ENCODE measurements at places on chromosomes 2 and 18.

DNA sequence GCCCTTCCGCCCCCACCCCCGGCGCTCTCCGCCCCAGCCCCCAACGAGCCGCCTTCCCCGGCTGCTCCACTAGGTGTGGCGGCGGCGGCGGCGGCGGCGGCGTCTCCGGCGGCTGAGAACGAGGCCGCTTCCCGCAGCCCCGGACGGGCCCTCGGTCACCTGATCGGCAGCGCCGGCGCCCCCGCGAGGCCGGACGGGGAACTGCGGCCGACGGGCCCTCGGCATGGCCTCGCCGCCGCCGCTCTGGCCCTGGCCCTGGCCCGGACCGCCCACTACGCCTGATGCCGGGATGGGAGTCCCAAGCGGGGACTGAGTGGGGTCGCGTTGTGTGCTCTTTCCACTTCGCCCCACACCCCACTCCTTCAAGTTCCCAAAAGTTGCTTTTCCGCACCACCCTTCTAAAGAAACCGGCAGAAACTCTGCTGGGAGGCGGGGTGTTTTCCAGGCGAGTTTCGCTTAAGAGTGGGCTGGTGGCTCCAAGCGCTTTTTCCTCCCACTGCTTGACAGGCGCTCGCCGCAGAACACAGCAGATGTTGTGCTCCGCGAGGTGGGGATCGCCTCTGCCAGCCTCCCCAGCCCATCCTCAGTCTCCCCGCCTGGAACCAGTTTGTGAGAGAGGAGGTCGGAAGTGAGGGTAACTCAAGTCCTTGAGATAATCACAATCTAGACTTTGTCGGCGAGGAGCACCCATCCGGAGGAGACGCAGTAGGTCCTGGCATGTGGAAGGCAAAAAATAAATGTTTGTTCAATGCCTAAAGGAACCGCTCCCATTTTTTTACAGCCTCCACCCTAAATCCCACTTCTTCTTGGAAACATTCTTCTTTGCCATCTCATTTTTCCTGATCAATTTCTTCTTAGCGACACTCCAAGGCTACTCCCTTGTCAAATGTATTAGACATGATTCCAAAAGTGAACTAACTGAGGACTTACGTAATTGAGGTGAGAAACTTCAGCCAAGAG is at the start of gene NCKAP1:
Gene NCKAP1, minus strand, starts transcription at position 117 of the 960 bp plus-strand sequence. CDS start 358 bp downstream, outside the sequence.
- H3K4me1 ChIP-seq: peaks cover 44% of the 10 kb centered on the region
- H3K36me3 ChIP-seq: peaks cover 6% of the 10 kb centered on the region
- H3K27me3 ChIP-seq: peaks cover 2% of the 10 kb centered on the region
- H3K27ac ChIP-seq: peak within 1 kb of the TSS; percentile 97
- peak within 1 kb of the TSS; percentile 97 for H3K4me3 ChIP-seq

GRCh38 chr2:119693967-119694366 is 15.0 kb downstream of the TMEM177 start:
- peaks cover 20% of the 10 kb centered on the region for H3K27me3 ChIP-seq
- H3K4me1 ChIP-seq: peaks cover 10% of the 10 kb centered on the region
- H3K27ac ChIP-seq: no peak overlapping the region
- H3K36me3 ChIP-seq: no peaks in the 10 kb centered on the region
- H3K4me3 ChIP-seq: no peak overlapping the region

GRCh38 chr2:171726847-171727450 is 39.7 kb downstream of the DYNC1I2 start:
- peaks cover 34% of the 10 kb centered on the region for H3K4me1 ChIP-seq
- no peak overlapping the region for H3K4me3 ChIP-seq
- peaks cover 35% of the 10 kb centered on the region for H3K36me3 ChIP-seq
- no peak for DNase-seq
- peak overlapping the region; percentile 6 for H3K27ac ChIP-seq
- H3K27me3 ChIP-seq: no peaks in the 10 kb centered on the region

- no peaks in the 10 kb centered on the region for H3K36me3 ChIP-seq
- H3K4me1 ChIP-seq: no peaks in the 10 kb centered on the region
- H3K27me3 ChIP-seq: no peaks in the 10 kb centered on the region
- no peak overlapping the region for H3K4me3 ChIP-seq
- H3K27ac ChIP-seq: no peak overlapping the region
- no peak for DNase-seq
These were observed 238.1 kb upstream of the NXPH2 start for GRCh38 chr2:139018252-139018651.

DNA sequence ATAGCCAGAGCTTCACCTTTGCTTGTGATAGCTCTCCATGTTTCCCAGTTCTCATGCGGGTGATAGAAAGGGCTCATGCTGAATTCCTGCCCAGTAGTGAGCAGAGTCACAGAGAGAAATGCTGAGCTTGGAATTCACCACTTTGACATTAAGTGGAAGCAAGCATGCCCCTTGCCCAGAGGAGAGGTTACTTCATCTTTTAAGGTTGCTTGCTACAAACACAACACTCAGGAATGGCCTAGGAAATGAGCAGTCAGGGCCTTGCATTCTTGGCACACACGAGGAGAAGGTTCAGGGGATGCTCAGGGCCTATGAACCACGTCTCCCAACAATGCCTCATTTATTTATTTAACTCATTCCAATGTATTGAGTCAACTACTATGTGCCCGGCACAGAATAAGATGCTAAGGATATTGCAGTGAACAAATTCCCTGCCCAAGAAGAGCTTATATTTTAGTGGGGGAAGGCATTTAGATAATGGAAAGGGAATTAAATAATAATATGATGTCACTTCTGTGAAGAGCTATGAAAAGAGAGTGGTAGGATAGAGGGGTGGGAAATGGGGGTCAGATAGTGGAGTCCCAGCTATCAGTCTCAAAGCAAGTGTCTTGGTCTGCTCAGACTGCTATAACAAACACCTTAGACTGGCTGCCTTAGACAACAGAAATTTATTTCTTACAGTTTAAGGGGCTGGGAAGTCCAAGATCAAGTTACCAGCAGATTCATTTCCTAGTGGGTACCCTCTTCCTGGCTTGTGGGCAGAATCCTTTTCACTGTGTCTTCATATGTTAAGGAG is 42.1 kb downstream of the DDX18 start:
- peak overlapping the region; percentile 93 for H3K27ac ChIP-seq
- no peaks in the 10 kb centered on the region for H3K36me3 ChIP-seq
- H3K27me3 ChIP-seq: no peaks in the 10 kb centered on the region
- H3K4me1 ChIP-seq: peaks cover 36% of the 10 kb centered on the region
- peak; percentile 96 for DNase-seq

DNA sequence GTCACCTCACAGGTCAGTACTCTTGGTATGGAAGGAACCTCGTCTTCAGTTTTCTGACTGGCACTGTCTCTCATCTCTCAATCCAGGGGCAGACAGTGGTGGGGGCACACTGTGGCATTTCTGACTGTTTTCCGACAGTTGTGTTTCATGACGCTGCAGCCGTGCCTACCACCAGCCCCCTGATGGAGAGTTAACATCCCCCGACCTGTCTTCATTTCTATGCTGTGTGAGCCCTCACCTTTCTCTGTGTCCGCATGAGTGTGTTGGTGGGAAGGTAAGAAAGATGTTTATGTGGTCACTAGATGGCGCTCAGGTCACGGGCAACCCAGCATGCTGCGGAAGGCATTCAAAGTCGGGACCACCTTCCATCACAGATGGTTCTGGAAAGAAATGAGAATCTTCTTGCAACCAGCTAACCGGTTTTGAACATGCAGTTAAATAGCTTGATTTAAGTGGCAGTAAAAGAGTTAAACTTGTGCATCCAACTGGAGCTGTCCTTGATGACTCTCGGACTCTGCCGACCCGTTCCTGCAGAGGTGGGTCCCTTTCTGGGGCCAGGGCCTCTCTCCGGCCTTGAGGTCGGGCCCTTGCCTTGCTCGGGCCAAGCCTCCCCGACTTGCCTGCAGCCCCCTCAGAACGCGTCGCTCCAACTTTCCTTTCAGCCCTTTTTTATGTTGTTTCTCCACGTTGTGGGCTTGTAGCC is 92.4 kb downstream of the DYSF start:
- H3K27me3 ChIP-seq: peaks cover 52% of the 10 kb centered on the region
- no peaks in the 10 kb centered on the region for H3K36me3 ChIP-seq
- no peak overlapping the region for H3K27ac ChIP-seq

- H3K36me3 ChIP-seq: no peaks in the 10 kb centered on the region
- no peak overlapping the region for H3K4me3 ChIP-seq
- H3K4me1 ChIP-seq: no peaks in the 10 kb centered on the region
- DNase-seq: no peak
These were observed 82.9 kb upstream of the TMEFF2 start for GRCh38 chr2:192277494-192278109.

GRCh38 chr2:10080536-10081304 is 509 bp upstream of the CYS1 start:
- peak overlapping the region; percentile 46 for H3K4me3 ChIP-seq
- no peak overlapping the region for H3K27ac ChIP-seq
- DNase-seq: no peak
- no peaks in the 10 kb centered on the region for H3K36me3 ChIP-seq
- peaks cover 55% of the 10 kb centered on the region for H3K27me3 ChIP-seq

- H3K27ac ChIP-seq: no peak overlapping the region
- H3K4me3 ChIP-seq: no peak overlapping the region
- DNase-seq: no peak
- no peaks in the 10 kb centered on the region for H3K4me1 ChIP-seq
- no peaks in the 10 kb centered on the region for H3K27me3 ChIP-seq
These were observed 86.6 kb downstream of the ORC4 start for GRCh38 chr2:147933931-147934330.

DNA sequence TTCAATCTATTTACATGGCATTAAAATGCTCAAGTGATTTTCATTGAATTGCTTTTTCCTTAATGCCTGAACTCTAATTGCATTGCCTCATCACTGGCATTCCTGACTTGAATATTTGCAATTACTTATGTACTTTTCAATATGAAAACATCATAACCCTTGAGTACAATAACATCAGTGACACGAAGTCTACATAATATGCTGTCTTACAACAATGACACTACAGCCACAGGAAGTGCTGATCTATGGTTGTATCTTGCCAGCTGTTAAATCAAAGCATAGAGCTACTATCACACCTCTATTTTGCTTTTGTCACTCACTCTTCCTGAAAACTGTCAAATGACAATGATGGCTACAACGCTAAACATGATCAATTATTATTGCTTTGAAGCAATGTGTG is 156.9 kb downstream of the CCDC102B start:
- no peak overlapping the region for H3K27ac ChIP-seq
- H3K27me3 ChIP-seq: no peaks in the 10 kb centered on the region
- H3K36me3 ChIP-seq: no peaks in the 10 kb centered on the region
- no peak overlapping the region for H3K4me3 ChIP-seq

- H3K4me1 ChIP-seq: no peaks in the 10 kb centered on the region
- H3K4me3 ChIP-seq: no peak overlapping the region
- H3K36me3 ChIP-seq: peaks cover 5% of the 10 kb centered on the region
- H3K27me3 ChIP-seq: peaks cover 21% of the 10 kb centered on the region
These were observed 37.1 kb downstream of the KCNG2 start for GRCh38 chr18:79834834-79835233.

DNA sequence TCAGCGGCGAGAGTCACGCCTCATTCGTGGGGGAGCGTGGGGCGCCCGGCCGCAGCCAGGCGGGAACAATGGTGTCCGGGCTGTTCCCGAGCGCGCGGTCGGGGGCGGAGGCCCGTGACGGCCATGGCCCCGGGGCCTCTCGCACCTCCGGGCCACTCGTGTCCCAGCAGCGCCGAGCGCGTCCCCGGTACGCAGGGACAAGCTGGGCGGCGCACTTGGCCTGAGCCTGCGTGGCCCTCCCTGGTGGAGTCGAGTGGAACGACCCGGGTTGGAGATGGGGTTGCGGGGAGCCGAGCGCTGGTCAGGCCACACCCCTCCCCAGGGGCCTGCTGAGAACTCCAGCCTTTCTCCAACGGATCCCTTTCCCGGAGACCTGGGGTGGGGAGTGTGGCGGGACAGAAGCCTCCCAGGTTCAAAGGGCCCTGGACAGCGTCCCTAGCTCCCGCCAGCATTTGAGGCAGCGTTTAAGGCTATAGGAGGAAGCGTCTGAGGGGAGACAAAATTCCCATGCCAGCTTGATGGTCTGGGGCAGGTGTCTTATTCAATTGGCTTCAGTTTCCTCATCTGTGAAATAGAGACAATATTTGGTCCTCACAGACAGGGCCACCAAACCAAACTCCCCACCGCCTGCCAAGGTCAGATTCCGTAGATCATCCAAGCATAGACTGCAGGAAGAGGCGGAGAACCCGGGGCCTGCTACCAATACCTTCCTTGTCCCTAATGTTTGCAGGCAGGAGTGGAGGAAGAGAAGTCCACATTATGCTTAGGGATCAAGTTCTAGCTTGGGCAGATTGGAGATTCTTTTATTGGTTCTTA is 553 bp downstream of the CNDP2 start:
- peaks cover 15% of the 10 kb centered on the region for H3K36me3 ChIP-seq
- peak overlapping the region; percentile 95 for H3K4me3 ChIP-seq
- peaks cover 13% of the 10 kb centered on the region for H3K27me3 ChIP-seq
- peaks cover 28% of the 10 kb centered on the region for H3K4me1 ChIP-seq

Data from HFFc6 (cell line).